ENCODE measurements at places on chromosomes 2 and 18.
A peak's percentile ranks its signal among the peaks of the same experiment; 100 is the strongest.

GRCh38 chr2:71611247-71611646, 157.9 kb downstream of the DYSF start:
- no peak for DNase-seq

GRCh38 chr2:170217778-170218251, 39.9 kb downstream of the MYO3B start:
- DNase-seq = no peak

- DNase-seq = no peak
Measured at GRCh38 chr2:127100251-127101047, 6.5 kb downstream of the BIN1 start.

DNA sequence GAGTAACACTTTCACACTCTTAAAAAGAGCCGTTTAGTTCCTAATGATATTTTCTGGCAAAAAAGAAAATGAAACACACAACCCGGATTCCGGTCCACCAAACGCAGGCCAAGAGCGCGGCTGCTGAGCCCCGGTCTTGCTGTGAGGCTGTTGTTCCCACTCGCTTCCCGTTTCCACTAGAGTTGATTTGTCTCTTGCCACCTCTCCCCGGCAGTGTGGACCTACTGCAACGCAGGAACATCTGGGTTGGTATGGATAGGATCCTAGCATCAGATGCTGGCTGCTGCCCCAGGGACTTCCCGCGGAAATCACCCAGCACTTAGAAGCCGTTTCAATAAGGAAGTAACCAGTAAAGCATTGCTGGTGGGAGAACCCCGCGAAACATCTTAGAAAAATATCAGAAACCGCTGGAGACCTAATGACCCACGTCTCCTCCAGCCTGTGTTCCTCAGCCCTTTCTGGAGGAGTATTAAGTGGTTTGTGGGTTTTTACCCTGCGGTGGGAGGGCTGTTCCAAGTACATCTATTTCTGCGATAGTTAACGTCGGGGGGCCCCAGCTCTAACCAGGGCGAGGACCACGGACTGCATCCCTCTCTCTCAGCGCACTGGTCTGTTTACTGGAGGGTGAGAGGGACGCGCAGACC, 939 bp downstream of the DOCK10 start:
- DNase-seq = peak; percentile 40

DNA sequence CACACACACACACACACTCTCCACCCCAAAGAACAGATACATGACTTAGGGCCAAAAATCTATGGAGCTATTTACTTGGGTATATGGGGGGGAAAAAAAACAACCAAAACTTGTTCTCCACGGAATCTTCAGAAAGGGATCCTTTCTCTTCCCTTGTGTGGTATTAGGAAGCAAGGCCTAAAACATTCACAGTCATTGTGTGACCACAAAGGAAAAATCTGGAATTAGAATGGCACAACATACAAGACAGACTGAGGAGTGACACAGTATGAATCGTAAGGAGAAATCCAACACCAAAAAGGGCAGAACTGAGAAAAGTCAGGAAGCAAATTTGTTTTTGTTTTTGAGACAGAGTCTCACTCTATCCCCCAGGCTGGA, 70.3 kb downstream of the ASXL2 start:
- DNase-seq = no peak

DNA sequence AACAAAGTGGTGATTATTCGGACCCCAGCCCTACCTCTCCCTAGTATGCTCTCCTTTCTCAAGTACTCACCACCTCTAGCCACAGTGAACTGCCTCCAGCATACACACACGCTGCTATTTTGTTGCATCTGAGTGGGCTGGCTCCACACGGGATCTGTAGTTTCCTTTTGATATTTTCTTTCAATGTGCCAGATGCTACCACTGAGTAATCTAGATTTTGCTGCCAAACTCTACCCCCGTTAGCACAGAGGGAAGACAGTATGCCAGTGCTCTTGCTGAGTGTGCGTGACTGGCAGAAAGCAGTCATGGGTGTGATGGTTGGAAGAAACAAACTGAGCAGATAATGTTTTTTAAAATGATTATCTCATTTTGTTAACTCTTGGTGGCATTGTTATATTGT, 11.6 kb downstream of the CFLAR start:
- no peak for DNase-seq

DNA sequence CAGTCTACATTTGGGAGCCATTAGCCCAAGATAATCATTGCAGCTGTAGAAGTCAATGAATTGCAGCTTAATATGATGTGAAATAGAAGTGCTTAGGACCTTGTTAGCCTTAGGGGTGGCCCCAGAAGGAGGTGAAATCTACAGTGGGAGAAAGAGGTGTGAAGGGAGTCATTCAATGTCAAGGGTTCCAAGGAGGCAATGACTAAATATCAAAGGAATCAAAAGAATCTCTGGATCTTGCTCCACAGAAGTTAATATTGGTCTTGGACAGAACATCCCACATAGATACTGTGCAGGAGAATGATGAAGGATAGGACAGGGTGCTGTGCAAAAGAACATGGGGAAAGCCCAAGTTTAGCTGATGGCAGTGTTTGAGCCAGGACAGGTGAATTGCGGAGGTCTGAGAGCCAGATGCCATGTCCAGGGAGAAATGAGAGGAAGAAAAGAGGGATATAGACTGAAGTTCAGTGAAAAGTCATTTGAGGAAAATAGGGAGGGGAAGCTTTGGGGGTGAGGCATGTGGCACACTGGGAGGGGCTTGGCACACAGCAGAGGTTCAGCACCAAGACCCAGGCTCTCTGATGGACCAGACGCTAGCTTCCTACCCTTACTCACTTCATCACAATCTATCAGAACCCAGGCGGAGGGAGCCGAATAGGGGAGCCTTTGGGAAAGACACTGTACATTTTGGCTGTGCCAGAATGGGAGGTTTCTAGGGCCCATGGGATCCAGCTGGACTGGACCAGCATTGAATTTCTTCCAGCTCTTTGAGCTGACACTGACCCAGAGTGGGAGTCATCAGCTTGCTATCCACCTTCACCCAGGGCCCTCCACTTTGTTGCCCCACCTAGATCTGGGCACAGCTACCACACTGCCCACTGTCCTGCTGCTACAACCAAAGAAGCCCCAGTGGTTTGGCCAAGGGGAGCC, 2.2 kb downstream of the IL1F10 start:
- DNase-seq = no peak

DNA sequence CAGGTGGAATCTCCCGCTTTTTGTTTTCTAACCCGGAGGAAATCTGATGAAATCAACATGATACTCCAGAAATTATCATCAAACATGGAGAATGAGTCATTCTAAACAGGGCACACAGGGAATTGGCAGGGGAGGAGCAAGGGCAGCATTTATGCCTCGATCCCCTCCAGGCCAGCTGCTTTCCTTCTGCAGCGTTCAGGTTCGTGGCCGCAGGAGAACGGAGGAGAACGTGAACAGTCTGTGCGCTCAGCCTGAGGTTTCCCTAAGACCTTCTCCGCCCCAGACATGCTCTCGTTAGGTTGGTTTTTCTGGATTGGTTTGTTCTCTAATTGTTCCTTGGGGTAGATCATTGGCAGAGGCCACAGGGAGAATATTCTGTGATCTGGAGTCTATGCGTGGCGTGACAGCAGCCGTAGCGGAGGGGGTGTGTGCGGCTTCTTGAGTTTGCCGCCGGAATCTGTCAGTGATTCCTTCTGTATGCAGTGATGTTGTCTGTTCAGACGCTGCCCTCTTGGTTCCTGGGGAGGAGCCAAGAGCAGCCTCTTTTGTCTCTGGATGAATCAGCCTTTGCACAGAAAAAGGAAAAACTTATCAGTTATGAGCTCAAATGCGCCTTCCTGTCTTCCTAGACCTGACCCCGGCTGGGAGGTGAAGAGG, 75.9 kb downstream of the SH3BP4 start:
- DNase-seq = no peak

DNA sequence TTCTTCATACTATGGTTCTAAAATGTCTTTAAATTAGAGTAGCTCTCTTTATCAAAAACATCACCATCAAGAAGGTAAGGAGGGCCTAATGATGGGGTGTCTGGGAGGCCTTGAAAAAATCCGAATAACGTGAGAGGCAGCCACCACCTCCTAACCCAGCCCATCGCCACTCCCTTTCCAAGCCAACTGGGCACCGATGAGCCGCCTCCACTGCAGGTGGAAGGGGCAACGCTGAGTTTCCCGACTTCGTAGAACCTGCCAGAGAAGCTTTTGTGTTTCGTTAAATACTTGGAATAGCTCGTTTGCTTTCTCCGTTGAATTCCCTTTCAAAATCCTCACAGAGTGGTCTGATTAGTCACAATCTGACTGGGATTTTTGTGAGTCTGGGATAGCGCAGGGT, 22.0 kb upstream of the RPL31 start:
- DNase-seq = no peak

- DNase-seq = no peak
Measured at GRCh38 chr2:97935719-97936161, 60.0 kb downstream of the TMEM131 start.

- DNase-seq = no peak
Measured at GRCh38 chr2:62074233-62074632, 121.7 kb upstream of the B3GNT2 start.

GRCh38 chr18:22344908-22345670, 72.6 kb downstream of the CTAGE1 start:
- no peak for DNase-seq

DNA sequence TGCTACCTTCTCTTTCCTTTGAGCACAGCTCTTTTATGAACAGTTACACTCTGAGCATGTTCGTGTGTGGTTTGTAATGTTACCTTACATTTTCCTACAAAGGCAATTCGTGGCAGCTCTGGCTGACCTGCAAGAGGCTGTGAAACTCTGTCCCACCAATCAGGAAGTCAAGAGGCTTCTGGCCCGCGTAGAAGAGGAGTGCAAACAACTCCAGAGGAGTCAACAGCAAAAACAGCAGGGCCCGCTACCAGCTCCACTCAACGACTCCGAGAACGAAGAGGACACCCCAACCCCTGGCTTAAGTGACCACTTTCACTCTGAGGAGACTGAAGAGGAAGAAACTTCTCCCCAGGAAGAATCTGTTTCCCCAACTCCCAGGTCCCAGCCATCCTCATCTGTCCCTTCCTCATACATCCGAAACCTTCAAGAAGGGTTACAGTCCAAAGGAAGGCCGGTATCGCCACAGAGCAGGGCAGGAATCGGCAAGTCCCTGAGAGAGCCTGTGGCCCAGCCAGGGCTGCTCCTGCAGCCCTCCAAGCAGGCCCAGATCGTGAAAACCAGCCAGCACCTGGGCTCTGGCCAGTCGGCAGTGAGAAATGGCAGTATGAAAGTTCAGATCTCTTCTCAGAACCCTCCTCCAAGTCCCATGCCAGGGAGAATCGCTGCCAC, 56.9 kb downstream of the WDSUB1 start:
- DNase-seq = no peak

- no peak for DNase-seq
Measured at GRCh38 chr18:34840256-34840826, 130.2 kb downstream of the DTNA start.

DNA sequence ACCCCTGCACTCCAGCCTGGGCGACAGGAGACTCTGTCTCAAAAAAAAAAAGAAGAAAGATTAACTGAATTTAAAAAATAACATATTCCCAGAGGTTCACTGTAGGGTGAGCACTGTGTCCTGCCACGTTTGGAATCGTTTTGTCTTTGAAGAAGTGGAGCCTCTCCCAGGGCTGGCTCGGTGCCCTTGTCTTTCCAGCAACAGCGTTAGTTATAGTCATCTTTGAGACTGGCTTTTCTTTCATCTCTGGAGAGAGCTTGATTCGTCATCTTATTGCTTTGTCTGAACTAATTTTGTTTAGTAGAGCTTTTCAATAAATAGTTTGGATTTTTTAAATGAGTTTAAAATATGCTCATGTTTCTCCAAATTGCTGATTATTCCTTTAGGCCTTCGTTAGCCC, 50.5 kb downstream of the IMPA2 start:
- DNase-seq = no peak

All from activated CD4-positive, alpha-beta T cell treated with anti-CD3 and anti-CD28 coated beads for 1 hour (primary cell).